Eye (tissue), 1 donor: ENCODE measurements at places on chromosomes 1 and 21.
A peak's percentile ranks its signal among the peaks of the same experiment; 100 is the strongest.

- no peak for DNase-seq
These were observed 133.7 kb downstream of the COQ8A start for GRCh38 chr1:227073786-227074185.

GRCh38 chr1:11483581-11484320 lies 4.8 kb downstream of the DISP3 start:
- DNase-seq = no peak

- no peak for DNase-seq
These were observed 127.1 kb upstream of the B3GALT2 start for GRCh38 chr1:193313354-193314140.

DNA sequence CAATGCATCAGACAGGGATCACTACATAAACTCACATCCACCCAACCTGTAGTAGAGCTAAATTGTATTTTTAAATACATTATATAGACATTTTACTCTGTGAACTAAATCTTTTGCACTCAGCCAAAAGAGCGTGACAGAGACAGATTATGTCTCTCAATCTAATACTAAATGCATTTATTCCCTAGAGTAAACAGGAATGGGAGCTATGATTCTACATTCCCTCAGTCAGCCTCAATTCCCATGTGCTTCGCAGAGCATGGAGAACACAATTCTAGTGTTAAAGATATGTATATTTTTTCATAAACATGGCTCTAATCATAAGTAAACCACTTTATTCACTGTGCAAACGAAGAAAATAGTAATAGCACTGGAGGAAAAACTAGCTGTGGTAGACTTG lies 16.5 kb downstream of the PIGK start:
- no peak for DNase-seq

DNA sequence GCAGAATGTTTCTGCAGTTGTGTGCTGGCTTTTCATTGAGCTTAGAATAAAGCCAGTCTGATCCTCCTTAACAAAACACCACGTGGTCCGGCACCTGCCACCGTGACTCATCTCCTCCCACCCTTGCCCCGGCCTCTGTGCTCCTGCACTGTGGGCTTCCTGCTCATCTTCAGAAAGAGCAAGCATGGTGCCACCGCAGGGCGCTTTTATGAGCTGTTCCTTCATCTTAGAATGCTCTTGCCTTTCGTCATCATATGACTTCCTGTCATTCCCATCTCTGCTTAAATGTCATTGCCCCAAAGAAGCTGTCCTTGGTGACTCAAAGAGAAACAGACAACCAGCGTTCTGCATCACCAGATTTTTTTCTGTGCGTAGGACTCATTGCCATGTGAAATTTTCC lies 117.8 kb downstream of the HHAT start:
- no peak for DNase-seq

GRCh38 chr1:162690672-162691434 lies 58.6 kb downstream of the DDR2 start:
- peak; percentile 55 for DNase-seq

DNA sequence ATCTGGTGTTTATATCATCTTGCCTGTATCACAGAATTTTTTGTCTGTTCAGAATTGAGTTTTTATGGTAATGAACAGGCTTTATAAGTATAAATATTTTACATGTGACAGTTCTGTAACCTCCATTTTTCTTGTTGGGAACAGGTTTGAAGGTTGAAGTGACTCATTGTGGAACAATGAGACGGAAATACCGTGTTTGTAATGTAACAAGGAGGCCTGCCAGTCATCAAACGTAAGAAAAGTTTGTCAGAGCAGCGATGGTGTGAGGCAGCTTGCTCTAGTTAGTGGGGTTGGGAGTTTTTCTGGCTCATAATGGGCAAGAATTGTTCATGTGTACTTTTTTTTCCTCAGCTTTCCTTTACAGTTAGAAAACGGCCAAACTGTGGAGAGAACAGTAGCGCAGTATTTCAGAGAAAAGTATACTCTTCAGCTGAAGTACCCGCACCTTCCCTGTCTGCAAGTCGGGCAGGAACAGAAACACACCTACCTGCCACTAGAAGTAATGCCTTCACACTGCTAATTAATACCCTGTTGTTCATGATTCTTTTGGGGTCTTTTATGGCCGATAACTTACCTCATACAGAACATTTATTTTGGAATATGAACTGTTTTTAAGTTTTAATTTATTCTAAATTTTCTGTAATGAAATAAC lies 75.2 kb upstream of the TEKT2 start:
- DNase-seq = no peak

DNA sequence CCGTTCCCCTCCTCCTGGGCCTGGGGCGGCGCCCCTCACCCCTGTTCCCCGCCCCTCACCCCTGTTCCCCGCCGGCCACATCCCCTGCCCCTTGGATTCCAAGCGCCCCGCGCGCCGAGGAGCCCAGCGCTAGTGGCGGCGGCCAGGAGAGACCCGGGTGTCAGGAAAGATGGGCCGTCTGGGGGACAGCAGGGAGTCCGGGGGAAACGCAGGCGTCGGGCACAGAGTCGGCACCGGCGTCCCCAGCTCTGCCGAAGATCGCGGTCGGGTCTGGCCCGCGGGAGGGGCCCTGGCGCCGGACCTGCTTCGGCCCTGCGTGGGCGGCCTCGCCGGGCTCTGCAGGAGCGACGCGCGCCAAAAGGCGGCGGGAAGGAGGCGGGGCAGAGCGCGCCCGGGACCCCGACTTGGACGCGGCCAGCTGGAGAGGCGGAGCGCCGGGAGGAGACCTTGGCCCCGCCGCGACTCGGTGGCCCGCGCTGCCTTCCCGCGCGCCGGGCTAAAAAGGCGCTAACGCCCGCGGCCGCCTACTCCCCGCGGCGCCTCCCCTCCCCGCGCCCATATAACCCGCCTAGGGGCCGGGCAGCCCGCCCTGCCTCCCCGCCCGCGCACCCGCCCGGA lies at the start of gene TP73:
TSS of gene TP73 (plus strand) at position 587 of the 618 bp plus-strand sequence. CDS start 29,850 bp downstream, outside the sequence.
- DNase-seq = peak; percentile 60

- peak; percentile 70 for DNase-seq
These were observed 22.2 kb upstream of the SPATA6 start for GRCh38 chr1:48493970-48494769.

DNA sequence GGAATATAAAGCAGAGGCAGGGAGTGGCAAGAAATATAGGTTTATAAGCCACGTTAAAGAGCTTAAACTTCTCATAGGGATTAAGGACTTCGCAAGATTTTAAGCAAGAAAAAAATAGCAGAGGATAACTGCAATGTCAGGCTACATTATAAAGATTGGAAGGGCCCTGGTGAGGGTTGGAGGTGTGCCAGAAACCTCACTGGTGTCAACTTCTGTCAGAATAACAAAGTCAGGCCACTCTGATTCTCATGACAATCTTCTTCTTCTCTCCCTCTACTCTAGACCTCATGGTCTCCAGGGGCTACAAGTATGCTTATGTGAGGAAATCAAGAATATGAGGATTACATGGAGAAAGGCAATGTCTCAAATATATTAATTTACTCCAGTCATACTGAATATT lies 32.6 kb upstream of the FMO2 start:
- DNase-seq = no peak

- DNase-seq = no peak
These were observed 230.8 kb downstream of the CTH start for GRCh38 chr1:70641868-70642267.

GRCh38 chr1:76635784-76636183 lies 231.5 kb upstream of the ST6GALNAC5 start:
- DNase-seq = no peak

- no peak for DNase-seq
These were observed 168.3 kb downstream of the TM2D1 start for GRCh38 chr1:61556631-61557030.

GRCh38 chr1:184709418-184709817 lies 45.2 kb downstream of the EDEM3 start:
- no peak for DNase-seq

DNA sequence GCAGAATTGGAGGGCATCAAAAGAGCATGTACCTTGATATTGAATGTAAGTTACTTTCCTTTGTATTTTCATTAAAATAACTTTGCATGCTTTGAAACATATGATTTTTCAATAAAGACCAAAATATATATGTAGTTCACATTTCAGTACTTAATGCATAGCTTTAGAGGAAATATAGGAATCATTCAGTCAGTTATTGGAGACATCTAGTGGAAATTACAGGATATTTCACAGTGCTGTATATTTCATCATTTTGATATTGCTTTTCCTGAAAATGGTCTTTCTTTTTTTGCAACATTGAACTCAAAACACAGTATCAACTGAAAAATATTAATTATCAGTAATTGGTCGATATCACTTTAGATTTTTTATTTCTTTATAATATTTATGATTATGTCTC lies 375.8 kb downstream of the NCAM2 start:
- no peak for DNase-seq

DNA sequence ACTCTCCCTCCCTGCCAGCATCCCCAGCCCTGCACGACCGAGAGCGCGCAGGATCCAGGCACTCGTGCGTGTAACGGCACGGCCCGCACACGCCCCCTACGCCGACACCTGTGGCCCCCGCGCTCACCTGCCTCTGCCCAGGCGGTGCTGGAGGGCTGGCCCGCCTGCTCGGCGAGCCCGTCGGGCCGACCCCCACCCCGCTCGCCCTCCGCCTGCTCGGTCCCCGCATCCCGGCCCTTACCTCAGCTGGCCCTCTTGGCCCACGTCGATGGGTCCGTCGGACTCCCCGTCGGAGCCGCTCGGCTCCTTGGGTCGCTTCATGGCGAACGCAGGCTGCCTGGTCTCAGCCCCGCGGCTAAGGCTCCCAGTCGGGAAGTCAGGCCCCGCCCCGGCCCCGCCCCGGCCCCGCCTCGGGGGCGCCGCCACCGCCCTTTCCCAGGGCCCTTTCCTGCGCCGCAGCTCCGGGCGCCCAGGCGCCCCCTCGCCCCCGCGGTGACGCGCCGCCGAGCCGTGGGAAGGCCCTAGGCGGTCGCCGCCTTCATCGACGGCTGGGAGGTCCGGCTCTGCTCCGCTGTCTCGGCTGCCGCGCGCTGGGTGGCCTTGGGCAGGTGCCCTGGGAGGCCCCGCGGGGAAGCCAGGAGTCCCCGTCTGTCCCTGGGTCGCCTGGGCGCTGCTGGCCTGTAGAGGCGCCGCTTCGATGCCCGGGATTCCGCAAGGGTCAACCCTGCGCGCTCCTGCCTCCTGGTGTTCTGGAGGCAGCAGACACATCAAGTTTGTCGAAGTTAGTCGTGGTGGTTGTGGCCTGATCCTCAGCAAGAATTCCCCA lies at the start of gene HEYL:
TSS of gene HEYL (minus strand) at position 339 of the 826 bp plus-strand sequence. CDS start at position 321, 18 bp downstream.
- peak; percentile 76 for DNase-seq

DNA sequence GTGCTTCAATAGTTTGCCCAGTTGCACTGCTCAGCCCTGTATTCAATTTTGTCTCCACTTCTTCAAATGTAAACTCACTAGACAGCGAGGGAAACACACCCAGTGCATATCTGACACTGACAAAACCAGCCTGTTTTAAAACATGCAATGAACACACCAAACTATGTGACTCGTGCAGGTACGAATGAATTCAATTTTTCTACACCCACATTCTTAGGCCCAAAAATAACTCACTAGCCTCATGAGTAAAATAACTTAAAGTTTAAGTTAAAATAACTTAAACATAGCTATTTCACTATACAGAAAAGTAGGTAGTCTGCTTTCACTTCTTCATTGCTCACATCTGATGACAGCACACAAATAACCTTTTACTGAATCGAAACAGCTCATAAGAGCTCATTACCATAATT lies 21.1 kb downstream of the TTC13 start:
- DNase-seq = no peak

DNA sequence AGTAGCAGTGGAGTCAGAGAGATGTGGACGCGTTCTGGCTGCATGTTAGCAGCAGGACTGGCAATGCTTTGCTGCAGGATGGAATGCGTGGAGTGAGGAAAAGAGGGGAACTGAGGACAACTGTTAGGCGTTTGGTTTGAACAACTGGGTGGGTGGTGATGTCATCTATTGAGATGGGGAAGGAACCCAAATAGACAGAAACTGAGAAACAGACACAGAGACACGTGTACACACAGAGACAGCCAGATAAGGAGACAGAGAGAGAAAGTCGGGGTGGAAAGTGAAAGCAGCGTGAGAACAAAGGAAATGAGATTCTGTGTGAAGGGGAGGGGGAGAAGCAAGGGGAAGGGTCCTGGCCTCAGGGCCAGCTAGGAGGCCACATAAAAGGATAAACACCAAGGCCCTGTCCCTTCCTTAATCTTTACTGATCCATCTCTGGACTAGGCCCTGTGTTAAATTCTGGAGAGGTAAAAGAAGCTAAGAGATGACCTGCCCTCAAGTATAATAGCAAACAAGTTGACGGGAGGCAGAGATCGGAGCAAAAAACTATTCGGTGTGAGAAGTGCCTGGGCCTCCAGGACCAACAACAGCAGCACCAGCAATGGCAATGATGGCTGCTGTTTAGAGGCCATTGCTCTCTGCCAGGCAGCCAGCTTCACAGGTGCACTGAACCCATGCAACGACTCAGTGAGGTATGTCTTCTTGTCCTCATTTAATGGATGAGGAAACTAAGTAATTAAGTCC lies 31.6 kb downstream of the VWA5B1 start:
- peak; percentile 18 for DNase-seq

DNA sequence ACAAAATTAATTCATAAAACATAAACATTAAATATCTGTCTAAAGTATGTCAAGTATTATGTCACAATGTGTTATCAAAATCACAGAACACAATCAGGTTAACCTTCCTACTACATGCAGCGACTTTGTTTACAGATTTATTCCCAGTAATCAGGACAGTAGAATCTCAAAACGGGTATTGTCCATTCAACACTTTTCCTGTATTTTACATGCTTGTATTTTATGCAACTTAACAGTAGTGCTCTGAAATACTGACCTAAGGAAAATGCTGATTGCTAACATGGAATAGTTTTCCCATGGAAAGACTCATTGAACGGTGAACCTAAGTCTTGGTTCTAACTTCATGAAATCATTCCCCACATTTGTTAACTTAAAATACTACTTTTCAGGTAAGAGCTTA lies 2.3 kb downstream of the SERBP1 start:
- DNase-seq = no peak

GRCh38 chr1:172449585-172450523 lies 6.0 kb upstream of the PIGC start:
- DNase-seq = peak; percentile 83

DNA sequence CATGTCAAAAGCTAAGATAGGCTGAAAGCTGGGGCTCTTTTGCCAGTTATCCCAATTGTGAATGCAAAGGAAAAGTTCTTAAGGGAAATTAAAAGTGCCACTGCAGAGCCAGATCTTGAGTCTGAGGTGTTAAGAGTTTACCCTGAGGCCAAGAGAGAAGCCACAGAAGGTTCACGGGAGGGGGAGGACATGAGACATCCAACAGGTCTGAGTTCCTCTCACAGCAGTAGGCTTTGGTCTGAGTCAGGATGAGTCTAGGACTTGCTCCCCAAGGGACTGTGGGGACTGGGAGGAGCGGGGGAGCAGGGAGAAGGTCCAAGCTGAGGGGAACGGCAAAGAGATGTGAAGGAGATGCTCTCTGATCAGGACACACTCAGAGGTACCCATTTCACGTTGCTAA lies 411.2 kb upstream of the CAMK1G start:
- DNase-seq = no peak

DNA sequence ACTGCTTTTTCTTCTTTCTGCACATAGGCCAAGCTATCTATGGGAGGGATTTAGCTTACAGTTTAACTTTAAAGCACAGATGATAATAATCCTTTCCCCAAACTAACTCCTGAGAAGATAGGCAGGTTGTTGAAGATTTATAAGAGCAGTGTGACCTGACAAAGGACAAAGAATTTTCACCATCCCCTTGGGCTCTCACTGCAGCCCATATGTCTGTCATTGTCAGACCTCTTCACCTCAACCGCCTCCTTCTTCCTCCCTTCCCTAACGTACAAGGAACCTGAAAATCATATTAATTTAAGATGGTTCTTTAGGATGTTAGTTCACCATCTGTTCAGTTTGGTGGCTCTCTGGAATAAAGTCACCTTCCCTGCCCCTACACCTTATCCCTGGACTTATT lies 5.0 kb downstream of the RNU1-2 start:
- peak; percentile 72 for DNase-seq
